ENCODE measurements at places on chromosomes 2 and 18.
A peak's percentile ranks its signal among the peaks of the same experiment; 100 is the strongest.

DNA sequence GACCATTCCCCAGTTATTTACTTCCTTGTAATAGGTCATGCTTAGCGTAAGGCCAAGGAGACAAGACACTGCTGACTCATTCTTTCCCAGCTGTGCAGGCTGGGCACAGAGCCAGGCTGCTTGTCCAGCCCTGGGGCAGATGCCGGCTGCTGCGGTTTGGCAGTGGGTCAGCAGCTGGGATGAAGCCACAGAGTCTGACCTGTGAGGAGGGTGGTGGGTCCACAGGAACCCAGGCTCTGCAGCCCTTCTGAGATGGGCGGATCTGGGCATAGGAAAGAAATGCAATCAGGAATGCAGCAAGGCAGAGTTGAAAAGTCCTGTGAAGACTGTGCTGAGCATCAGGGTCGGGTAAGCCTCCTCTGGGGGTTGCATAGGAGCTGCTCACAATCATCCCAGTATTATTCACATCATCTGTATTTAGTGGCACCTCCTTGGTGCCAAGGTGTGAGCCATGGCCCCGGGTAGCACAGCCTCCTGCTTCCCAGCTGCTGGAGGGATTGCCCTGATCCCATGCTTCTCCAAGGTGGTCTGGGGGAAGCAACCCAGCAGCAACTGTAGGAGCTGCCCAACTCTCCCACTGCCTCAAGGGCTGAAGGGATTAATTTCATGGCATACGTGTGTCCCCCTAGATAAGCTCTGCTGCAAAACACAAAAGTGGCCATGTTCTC lies 139.0 kb downstream of the DDX1 start:
- peak; percentile 86 for DNase-seq

DNA sequence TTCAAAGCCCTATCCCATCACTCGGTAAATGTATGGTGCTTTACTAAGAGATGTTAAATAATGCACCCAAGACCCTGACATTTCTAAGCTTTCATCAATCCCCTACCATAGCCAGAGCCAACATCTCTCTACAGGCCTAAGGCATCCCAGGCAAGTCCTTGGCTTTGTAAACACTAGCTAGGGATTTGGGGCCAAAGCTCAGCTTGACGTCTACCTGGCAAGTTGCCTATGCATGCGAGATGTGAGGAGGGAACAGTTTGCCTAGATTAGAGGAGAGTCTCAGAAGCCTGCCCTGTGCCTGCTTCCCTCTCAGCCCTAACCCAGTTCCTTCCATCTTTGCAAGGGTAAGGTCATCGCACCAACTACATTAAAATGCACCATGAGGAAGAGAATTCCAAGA lies 221.5 kb upstream of the NCKAP5 start:
- DNase-seq: no peak

DNA sequence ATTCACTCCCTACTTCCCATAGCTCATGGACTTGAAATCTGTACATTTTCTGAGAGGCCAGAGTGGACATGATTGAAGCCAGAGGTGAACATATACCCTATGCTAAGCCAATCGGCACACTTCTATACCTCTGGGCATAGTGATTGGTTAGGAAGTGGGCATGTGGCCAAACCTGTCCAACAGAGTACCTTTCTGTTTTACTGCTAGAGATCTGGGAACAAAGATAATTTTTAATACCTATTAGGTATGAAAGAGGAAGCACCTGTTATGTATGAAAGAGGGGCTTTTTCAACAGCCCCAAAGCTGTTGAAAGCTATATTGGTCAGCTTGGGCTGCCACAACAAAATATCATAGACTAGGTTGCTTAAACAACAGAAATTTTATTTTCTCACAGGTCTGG lies 27.7 kb downstream of the METTL8 start:
- DNase-seq: no peak

GRCh38 chr2:117982376-117983033 lies 31.4 kb downstream of the CCDC93 start:
- no peak for DNase-seq

GRCh38 chr18:59712311-59712710 lies 15.1 kb upstream of the CCBE1 start:
- no peak for DNase-seq

DNA sequence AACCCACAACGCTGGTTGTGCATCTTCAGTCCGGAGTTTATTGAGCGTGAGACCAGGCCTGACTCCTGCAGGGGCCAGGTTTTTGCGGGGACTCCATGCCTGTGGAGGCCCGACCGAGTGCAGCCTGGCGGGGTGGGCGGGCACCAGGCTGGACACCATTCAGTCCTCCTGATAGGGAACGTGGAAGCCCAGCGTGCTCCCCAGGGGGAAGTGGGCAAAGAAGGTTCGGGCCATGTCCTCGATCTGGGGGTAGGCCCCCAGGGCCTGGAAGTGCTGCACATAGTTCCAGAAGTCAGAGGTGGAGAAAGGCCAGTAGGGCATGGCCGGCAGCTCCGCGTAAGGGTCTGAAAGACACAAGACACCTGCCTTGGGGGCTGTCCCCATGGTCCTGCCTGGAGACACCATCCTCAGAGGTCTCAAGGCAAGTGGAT lies 1.4 kb downstream of the OTOS start:
- no peak for DNase-seq

DNA sequence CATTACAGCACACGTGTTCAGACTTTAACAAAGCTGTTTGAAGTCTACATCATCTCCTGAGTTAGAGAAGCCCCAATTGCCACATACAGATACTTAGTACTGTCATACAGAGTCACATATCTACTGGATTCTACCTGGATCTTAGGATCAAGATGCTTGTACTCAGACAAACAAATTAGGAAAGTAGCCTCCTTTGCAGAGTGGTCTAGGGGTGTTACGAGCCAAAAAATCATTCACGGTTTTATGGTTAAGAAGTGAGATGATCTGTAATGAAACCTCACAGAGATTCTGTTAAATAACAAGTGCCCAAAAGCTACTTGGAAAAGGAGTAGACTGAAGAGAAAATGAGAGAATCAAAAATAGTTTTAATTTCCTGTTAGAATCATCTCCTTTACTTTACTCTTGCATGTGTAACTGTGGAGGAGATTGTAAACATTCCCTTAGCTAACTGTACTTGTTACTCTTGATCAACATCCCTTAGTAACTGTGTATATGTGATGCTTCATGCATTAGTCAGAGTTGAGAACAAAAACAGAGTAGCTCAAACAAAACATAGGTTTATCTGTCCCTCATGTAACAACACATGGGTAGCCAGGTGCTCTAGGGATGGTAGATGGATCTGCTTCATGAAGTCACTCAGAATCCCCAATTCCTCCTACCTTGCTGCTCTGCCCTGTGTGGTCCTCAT lies 16.4 kb upstream of the IL1RL1 start:
- no peak for DNase-seq

DNA sequence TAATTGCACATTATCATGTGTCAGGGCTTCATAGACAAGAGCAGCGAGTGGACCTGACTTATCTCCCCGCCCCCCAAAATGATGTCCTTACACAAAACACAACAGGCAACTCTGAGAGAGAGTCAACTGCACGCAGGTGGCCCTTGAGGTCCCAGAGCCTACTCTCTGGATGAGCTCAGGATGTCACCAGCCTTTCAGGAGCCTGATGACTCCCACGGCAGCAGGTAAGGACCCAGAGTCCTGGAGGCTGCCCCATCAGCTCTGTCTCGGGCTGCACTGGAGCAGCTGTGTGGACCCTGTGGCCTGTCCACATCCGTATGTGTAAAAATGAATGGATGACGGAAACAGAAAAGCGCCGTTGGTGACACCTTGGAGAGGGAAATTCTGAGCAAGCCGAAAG lies 130.9 kb downstream of the HDAC4 start:
- DNase-seq: no peak

GRCh38 chr18:58241877-58242276 lies 197.9 kb downstream of the NEDD4L start:
- DNase-seq: peak; percentile 84

DNA sequence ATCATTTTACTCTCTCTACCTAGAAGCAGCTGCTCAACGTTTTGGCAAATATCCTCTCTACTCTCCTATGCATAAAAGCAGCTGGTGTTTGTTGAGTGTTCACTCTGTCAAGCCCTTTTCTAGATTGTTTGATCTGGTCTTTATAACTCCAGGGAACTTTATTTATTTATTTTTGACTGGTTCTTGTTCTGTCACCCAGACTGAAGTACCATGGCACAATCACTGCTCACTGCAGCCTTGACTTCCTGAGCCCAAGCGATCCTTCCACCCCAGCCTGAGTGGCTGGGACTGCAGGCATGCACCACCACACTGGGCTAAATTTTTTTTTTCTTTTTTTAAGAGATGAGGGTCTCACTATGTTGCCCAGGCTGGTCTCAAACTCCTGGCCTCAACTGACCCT lies 12.7 kb downstream of the CATIP start:
- DNase-seq: no peak

- DNase-seq: no peak
Measured at GRCh38 chr2:238586931-238587775, 160.4 kb downstream of the ASB1 start.

DNA sequence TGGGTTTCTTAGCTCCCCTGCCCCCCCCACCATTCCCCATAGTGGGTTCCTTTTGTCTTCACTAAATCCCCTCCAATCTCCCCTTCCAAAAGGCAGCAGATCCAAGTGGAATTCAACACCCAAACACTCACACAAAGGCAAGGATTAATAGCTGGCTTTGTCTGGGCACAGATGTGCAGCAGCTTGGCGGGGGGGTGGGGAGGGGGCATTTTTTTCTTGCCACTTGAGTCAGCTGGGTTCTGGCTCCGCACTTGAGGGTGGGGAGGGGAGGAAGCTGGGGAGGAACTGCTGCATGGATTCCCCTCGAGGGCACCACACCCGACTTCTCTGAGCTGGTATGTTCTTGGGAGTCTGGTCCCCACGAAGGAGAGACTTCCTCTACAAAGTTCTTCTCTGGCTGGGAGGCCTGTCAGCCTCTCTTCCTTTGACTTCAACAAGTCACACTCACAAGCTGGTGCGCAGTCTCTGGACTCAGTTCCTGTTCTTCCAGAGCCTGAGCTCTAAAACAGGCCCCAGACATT lies 36.0 kb downstream of the SERTAD2 start:
- no peak for DNase-seq

- no peak for DNase-seq
Measured at GRCh38 chr18:37175727-37176620, 347.0 kb downstream of the KIAA1328 start.

DNA sequence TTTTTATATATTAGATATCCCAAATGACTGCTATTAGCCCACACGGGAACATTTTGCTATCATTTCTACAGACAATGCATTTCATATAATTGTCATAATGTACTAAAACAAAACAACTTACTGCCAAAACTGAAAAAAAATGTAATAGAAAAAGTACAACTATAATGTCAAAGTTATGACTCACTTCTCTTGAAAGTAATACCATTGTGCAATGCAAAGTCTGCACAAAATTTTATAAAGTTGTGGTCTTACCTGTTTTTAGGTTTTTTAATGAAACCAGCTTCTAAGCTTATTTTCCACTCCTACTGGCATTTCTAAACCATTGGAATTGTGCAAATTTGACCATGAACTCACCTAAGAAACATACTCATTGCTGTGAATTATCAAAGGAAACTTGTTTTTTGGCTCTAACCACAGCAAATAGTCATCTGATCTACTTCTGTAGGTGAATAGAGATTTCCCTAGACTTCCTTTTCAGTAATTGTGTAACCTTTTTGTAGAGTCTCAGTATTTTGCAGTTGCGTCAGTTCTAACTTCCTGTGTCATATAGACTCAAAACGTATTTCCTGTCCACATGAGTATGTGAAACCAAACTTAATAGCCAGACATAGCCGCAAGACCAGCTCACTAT lies 31.9 kb upstream of the TFPI start:
- DNase-seq: peak; percentile 13

DNA sequence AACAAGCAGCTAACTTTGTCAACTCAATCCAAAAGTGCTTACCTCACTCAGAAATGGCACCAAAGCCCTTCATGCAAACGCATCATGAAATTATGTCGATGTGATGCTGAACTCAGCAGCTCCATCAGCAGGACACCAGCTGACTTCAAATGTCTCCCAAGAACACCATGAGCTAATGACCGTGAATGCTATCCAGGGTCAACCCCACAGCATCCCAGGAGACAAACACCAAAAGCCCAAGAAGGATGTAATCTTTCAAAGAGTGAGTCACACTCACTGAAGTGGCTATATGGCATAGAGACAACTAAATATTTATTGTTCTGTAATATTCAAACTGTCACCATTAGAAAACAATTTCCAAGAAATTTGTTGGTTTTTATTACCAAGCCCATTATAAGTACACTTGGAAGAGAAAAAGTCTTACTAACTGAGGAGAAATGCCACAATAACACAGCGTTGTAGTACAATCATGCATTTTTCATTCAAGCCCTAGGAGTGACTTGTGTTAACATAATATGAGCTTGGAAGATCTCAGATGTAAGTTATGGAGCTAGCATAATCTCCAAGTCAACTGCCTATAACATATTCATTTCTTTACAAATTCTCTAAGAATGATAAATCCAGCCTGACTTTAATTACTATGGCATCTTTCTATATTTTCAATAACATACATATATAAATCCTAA lies 165.0 kb upstream of the CCDC68 start:
- DNase-seq: peak; percentile 8

DNA sequence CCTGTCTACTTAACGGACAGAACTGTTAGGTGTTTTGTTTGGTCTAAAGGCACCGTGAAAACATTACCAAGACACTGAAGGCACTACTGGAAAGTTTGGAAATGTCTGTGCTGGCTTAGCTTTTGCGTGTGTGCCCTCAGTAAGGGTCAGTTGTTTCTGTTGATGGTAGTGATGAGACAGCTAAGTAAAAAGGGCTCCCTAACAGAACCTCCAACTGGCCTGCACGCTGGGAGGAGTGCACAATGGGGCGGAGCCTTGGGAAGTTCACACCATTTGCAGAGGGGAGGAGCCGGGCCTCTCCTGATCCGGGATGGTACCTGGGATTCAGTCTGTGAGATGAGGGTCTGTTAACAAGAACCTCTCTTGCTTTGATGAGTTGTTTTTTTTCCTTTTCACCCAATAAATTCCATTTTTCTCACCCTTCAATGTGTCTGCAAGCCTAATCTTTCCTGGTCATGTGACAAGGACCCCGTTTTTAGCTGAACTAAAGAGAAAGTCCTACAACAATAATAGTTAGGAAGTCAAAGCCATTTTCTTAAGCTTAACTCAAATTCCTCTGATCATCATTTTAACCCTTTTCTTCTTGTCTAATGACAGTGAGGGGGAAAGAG lies 368.7 kb downstream of the PARD3B start:
- DNase-seq: no peak

GRCh38 chr2:111250448-111251030 lies 129.8 kb downstream of the BCL2L11 start:
- peak; percentile 24 for DNase-seq

- DNase-seq: no peak
Measured at GRCh38 chr2:164644036-164644700, 22.9 kb upstream of the GRB14 start.

GRCh38 chr2:189179570-189179950 lies at the start of gene COL5A2:
Gene COL5A2, minus strand, starts transcription at chr2:189179761. Its CDS starts 157 bp downstream, at chr2:189179604.
- peak; percentile 69 for DNase-seq

DNA sequence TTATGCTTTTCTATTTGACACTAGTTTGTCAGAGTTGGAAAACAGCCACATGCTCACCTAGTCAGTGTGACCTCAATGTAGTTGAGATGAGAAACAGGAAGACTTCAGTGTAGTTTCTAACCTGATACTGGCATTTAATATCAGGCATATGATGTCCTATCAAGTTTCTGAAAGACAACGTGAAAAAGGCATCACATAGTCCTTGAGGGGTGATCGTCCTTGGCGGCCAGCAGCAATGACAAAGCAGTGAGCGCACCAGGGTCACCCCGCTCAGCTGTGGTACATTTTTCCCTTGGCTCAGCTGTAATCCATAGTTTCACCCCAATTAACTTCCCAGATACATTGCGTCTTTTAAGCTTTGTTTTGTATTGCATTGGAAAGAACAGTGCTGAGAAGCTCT lies 4.3 kb downstream of the HSPE1 start:
- no peak for DNase-seq
